Left forelimb (tissue), 1 donor: ENCODE measurements at places on chromosomes 7 and 10.

DNA sequence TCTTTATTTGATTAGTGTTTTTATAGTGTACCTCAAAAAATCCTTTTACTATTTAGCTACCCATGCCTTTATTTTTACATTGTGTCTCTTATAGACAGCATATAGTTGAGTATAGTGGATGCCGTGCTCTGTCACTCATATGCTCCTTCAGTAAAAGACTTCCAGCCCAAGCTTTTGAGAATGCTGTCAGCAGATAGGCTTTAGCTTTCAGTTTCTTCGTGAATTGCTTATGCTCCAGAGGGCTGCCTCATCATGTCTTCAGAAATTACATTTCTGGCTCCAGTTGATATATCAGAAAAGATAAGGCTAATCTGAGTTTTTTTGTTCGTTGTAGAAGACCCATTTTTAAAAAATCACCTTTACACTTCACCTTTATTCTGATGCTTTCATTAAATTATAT, 332.0 kb downstream of the NXPH1 start:
- no peak for DNase-seq

DNA sequence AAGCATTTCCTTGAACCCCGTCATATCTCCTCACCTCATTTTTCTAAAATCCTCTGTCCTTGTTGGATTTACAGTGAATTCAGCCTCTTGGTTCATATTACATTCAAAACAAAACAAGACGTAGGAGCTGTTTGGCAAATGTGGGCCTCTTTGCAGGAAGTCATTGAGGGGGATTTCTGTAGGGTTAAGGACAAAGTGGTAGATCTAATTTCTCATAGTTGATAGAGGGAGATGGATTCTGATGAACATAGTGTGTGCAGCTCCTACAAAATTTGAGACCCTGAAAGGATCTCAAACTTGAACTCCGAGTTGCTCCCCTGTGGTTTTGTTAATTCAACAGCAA, 682 bp downstream of the TBXAS1 start:
- DNase-seq, result no peak

GRCh38 chr7:79334841-79335240, 118.6 kb downstream of the MAGI2 start:
- DNase-seq, result no peak

GRCh38 chr10:87918254-87918859, 54.9 kb downstream of the PTEN start:
- DNase-seq, result no peak

- no peak for DNase-seq
Observed at GRCh38 chr10:43044448-43044921, 32.4 kb upstream of the RET start.

- no peak for DNase-seq
Observed at GRCh38 chr10:49664006-49664841, 15.2 kb upstream of the C10orf53 start.

DNA sequence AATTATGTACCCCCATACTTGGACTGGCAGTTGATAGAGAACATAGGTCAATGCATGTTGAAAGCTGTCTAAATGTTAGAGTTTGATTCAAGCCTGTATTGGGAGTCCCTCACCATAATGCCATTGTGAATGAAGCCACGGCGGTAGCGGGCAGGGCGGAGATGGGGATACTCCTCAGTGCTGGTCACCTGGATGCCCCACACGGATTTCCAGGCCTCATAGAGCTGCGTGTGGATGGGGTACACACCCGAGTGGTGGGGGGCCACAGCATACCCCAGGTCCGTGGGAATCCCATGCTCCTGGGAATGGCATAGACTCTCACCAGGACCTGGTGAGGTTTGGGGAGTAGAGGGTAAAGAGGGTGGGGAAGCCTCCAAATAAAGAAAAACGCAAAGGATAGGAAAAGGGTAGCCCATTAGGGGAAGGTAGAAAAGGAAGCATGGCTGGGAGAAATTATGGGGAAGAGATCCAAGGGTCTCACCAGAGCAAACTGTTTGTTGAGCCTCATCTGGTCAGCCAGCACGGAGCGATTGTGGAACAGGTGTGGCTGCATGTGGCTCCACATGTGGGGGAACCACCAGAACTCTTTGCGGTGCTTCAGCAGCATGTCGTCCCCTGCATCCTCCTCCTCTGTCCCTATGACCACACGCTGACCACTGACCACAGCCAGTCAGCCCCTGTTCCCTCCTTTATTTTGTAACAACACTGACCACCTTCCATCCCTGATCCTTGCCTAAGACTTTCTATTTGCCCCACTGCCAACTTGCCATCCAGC, 5.0 kb downstream of the NDST2 start:
- no peak for DNase-seq

DNA sequence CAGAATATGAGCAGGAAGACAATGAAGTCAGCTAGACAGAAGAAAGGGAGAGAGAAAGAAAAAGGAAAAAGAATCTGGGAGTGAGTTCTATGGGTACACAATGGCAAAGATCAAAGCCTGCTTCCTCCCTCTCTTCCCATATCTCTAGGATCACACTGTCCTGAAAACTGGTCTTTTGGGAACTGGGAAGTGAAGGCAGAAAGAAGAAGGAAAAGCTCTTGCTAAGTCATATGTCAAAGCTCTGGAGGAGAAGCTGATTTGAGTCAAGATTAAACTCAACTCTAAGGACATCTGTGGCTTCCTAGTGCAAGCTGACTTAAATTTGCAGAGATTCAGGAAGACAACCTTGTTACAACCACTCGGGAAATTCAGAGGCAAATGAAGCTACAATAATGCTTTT, 147.5 kb downstream of the DOCK4 start:
- no peak for DNase-seq

DNA sequence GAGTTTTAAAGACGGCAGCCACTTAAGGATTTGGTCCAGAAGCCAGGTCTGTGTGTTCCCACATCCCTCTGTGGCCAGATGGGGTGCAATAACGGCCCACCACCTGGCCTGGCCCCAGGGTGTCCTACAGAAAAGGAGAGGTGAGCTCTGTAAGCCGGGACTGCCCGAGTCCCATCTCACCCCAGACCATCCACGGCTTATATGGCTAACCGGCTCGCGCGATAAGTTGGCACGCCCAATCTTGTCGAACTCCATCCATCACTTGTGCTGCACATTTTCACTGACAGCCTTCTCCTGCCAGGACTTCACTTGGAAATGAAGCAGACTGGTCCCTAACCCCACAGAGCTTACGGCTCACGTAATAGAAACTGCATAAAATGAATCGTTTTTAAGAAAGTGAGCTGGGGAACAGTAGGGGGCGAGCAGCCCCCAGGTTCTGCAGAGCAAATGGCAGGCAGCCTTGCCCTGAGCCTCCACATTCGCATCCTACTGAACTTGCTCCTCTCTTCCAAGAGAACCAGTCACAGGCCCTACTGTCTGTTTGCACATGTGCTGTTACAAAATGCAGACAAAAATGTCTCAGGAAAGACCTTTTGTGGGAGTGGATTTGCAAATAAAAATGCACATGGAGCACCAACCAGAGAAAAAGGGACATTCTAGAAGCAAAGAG, 98.2 kb downstream of the TNS3 start:
- DNase-seq, result no peak

DNA sequence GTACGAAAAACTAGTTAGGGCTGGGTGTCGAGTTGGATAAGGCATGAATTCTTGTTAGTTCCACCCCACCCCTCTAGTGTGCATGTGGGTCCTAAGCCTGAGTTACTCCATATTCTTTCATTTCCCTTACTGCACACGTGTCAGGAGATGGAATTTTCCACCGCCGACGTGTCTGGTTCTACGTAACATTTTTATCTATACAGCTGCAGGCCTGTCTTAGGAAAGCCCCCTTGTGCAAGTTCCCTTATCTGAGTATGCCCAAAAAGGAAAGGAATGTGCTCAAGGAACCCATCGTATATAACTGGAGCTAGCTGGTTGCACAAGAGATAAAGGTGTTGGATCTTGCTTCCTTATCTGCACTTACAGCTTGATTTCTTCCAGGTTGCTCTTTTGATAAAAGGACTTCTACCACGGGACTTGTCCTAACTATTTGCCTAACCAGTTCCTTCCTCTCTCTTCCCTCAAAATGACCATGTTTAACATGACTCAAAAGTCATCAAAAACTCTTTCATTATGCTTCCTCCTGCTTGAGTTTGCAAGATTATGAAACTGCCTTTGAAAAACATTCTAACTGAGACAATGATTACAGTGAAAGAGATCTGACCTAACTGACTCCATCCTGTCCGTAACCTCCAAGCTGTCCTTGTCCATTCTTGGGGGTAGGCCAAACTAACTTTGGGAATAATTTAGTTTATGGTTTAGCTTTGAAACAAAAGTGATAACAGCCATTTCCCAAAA, 181.4 kb downstream of the AKR1D1 start:
- DNase-seq, result no peak

DNA sequence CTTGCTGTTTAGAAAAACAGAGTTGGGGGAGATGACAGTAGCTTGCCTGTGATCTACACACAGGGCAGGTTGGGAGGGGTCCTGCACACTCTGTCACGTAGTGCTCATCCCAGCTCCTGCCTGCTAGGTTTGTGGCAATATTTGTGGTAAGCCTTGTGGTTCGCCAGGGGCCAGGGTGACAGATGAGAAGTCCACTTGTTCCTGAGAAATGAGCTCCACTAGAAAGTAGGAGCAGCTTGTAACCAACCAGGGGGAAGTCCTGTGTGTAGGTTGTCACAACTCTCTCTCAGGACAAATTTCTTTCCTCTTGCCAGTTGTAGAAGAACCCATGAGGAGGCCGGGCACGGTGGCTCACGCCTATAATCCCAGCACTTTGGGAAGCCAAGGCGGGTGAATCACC, 147.0 kb downstream of the TCF7L2 start:
- no peak for DNase-seq

DNA sequence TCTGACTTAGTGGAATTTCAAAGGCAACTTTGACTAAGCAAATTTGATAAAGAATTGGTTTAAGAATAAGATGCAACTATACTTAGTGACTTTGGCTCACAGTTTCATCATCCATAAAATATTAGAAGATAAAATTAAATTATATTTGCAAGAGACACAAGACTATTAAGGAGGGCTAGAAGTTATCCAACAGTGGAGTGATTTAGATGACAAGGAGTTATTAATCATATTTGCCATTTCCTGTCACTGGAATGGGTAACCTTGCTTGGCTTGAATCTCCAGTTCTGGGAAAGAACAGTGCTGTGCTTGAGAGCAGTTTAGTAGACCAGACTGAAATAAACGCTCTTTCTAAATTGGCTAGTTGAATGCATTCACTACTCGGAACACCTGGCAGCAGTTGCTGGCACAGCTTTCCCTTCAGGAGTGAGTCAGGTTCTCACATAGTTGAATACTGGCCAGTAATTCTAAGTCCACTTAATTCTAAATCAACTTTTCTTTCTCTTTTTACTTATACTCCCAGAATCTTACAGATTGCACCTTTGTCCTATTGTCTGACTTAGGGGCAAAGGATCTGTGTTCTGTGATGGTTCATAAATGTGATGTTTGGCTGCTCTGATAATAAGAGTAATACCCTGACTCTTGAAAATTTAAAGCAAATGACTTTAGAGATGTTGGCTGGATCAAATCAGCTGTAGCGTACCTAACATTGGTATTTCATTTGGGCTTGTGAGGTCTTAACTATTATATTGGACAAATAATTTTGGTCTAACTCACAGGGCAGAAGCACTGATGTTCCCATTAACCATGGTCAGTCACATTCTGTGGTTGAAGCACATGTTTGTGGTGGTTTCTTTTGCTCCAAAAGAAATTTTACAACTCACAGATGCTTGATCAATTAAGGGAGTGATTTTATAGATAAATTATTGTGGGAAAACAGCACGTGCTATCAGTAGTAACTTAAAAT, 16.6 kb downstream of the STMP1 start:
- DNase-seq, result no peak

DNA sequence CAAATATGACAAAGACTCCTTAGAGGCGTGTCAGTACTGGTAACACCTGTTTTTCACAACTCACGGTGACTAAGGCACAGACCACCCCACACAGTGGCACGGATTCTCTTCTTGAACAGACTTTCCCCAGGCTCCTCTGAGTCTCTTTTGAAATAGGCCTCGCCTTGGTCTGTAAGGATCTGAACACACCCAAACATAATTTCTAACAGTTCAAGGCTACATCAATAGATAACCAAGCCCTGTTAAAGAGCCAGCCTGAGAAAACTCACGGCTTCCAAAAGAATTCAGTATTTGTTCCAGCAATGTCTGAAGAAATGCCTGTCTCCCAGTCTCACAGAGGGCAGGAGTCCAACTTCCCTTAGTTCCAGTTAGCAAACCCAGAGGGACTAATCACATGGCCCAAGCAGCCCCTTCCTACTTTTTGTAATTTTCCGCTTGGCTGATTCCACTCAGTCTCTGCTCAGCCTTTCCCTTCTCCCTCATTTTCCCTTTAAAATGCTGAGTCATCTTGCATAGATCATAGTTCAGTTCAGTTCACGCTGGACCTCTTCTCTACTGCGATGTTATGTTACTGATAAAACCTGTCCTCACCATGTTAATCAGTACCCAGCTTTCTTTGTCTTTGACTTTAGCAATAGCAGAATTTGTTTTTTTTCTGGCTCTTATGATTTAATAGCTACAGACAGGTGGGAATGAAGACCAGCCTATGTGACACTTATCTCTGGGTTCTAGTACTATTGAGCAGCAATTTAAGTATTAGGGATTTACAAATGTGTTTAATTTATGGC, 22.6 kb upstream of the AKR1C3 start:
- no peak for DNase-seq

DNA sequence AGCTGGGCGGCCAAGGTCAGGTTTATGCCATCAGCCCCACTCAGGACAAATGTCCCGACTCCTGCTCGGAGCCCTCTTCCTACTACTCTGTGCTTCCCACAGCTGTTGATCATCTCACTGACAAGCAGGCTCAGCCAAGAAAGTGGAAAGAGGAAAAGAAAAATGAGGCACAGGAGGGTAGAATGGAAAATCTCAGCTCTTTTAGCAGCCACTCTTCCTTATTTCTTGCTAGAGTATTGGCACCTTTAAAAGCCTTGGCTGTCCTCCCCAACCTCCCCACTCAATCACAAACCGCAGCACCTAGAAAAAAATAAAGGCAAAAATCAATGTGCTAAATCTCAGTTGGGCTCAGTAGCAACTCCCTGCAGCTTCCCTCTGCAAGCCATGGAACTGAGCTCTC, 35.3 kb upstream of the AGK start:
- DNase-seq, result no peak

DNA sequence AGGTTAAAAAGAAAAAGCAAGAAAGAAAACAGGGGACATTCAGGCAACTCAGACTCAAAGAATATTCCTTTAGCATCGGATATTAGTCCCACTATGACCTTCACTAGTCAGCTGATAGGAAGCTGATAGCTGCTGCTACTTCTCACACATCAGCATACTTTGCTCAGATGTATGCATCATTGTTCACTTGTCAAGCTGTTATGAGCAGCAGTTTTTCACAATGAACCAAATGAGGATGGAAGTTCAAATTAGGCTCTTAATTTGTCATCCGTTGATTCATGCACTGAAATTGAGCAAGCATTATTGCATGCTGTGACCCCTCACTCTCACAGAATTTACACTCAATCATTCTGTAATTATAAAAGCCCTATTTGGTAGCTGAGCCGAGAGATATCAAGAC, 257.7 kb downstream of the SNX13 start:
- no peak for DNase-seq

GRCh38 chr7:47047384-47047783, 534.5 kb downstream of the TNS3 start:
- DNase-seq, result no peak

GRCh38 chr7:44618753-44619152, 12.3 kb downstream of the OGDH start:
- DNase-seq, result no peak
